Central memory CD8-positive, alpha-beta T cell (primary cell): ENCODE measurements at places on chromosomes 3 and 15.

GRCh38 chr15:72284781-72285180, 12.4 kb upstream of the PARP6 start:
- no peaks in the 10 kb centered on the region for H3K4me1 ChIP-seq
- no peak overlapping the region for H3K4me3 ChIP-seq
- no peak for DNase-seq
- no peaks in the 10 kb centered on the region for H3K27me3 ChIP-seq
- no peak overlapping the region for H3K27ac ChIP-seq

GRCh38 chr3:7630351-7630911, 769.5 kb downstream of the GRM7 start:
- no peak for DNase-seq
- H3K4me1 ChIP-seq, result no peaks in the 10 kb centered on the region
- no peak overlapping the region for H3K4me3 ChIP-seq
- no peak overlapping the region for H3K27ac ChIP-seq
- H3K36me3 ChIP-seq, result no peaks in the 10 kb centered on the region

GRCh38 chr3:122247825-122248185, 64.3 kb downstream of the CASR start:
- H3K4me3 ChIP-seq, result no peak overlapping the region
- no peak overlapping the region for H3K27ac ChIP-seq
- peaks cover 18% of the 10 kb centered on the region for H3K27me3 ChIP-seq
- no peak for DNase-seq

GRCh38 chr15:83613714-83614113, 40.2 kb upstream of the ADAMTSL3 start:
- no peak for DNase-seq
- no peaks in the 10 kb centered on the region for H3K36me3 ChIP-seq
- no peak overlapping the region for H3K27ac ChIP-seq

DNA sequence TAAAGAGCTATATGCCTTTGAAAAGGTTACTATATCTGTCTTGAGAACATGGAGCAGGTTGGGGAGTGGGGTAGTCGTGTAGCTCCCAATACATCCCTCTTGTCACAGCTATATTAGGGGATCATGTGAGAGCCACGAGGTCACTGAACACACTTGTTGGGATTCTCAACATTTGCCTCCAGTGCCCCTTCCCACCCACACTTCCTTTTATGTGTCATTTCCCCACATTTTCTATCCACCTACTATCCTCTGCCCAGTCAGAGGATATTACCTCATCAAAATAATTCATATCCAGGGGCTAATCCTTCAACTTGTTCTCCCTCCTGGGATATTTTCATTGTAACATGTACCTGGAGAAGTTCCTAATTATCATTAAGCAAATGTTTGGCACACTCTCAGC, 85.0 kb downstream of the CYP19A1 start:
- peaks cover 44% of the 10 kb centered on the region for H3K27me3 ChIP-seq
- H3K4me1 ChIP-seq, result no peaks in the 10 kb centered on the region
- no peaks in the 10 kb centered on the region for H3K36me3 ChIP-seq
- no peak overlapping the region for H3K27ac ChIP-seq

DNA sequence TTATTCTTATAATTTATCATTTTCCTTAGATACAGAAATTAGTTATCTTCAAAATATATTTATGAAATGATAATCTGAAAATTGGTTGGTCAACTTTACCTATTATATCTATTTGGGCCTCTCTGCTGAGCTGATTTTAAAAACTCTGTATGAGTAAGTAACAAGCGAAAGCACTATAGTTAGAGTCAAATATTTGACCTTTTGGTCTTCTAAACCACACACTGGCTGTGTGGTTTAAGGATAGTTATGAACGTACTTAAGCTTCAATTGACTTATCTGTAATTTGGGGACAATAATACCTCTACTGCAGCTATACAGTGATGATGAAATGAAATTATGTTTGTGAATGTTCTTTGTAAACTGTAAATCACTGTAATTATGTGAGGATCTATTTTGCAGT, 763.9 kb upstream of the GRM7 start:
- H3K4me3 ChIP-seq, result no peak overlapping the region
- H3K36me3 ChIP-seq, result no peaks in the 10 kb centered on the region
- no peak for DNase-seq
- no peaks in the 10 kb centered on the region for H3K27me3 ChIP-seq

DNA sequence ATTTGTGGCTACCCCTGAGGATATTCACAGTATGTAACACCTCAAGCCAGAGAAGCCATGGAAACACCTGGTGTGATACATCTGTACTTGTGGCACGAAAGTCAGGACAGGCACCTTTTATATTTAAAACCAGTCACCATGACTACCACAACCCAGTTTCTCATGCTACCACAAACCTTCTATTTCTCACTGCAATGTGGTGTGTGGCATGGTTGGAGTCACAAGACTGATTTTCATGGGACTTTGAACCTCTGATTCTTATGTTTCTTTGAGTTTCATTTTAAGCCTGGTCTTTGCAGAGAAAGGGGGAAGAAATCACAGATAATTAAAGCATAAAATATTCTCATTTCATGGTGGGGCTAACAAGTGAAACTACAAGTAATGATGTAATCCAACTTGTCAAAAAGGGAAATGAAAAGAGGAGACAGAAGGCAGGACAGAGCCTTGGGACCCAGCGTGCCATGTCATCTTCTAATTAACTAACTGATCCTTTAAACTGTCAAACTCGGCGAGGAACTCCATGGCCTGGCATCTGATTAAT, 175.9 kb downstream of the PDZRN3 start:
- H3K27me3 ChIP-seq, result no peaks in the 10 kb centered on the region
- H3K27ac ChIP-seq, result no peak overlapping the region
- no peaks in the 10 kb centered on the region for H3K36me3 ChIP-seq
- DNase-seq, result no peak
- H3K4me1 ChIP-seq, result no peaks in the 10 kb centered on the region

DNA sequence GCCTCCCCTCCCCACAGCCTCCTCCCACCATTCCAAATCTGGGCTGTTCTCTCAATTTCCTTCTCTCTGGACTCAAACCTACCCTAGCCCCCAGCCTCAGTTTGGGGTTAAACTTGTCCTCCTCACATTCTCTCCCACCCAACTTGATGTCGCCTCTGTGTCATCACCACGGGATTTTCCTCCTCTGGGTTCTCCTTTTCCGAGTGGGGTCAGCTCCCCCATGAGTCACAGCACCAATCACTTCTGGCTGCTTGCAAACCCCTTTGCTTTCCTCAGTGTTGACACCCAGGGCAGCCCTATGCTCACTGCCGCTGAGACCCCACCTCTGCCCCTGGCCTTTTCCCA, 451 bp downstream of the CCR5AS start:
- no peak overlapping the region for H3K4me3 ChIP-seq
- H3K27me3 ChIP-seq, result no peaks in the 10 kb centered on the region
- H3K4me1 ChIP-seq, result peaks cover 27% of the 10 kb centered on the region
- no peak for DNase-seq
- H3K27ac ChIP-seq, result peak overlapping the region; percentile 99
- peaks cover 2% of the 10 kb centered on the region for H3K36me3 ChIP-seq

GRCh38 chr3:156762631-156763185, 63.4 kb upstream of the LEKR1 start:
- H3K36me3 ChIP-seq, result peaks cover under 1% of the 10 kb centered on the region
- no peaks in the 10 kb centered on the region for H3K27me3 ChIP-seq
- no peak overlapping the region for H3K4me3 ChIP-seq

DNA sequence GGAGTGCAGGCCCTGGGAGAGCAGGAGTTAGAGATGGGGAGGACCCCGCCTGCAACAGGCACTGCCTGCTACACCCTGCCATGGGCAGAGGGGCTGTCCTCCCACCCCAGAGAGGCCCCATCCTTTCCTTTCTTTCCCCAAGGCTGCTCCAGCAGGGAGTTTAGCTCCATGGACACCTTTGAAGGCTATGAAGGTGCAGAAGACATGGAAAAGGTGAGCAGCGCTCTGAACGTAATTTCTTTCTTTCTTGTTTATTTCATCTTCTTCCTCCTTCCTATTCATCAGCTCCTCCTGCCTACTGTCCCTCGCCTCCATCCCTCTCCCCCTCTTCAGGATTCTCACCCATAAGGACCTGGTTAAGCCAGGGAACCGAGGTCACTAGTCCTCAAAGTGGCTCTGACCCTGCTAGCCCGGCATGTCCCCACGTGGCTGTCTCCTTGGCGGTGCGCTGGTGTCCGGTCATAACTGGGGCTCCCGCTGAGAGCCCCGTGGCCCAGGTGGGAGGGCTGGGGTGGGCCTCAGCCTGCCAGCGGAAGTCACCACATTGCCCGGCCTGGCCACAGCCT, 16.0 kb upstream of the ADIPOQ start:
- H3K27me3 ChIP-seq, result peaks cover 53% of the 10 kb centered on the region
- peak overlapping the region; percentile 47 for H3K4me3 ChIP-seq
- H3K36me3 ChIP-seq, result peaks cover 3% of the 10 kb centered on the region
- no peak for DNase-seq

GRCh38 chr3:157122832-157123427, 37.0 kb downstream of the CCNL1 start:
- no peaks in the 10 kb centered on the region for H3K36me3 ChIP-seq
- H3K27ac ChIP-seq, result no peak overlapping the region
- no peak for DNase-seq
- H3K4me1 ChIP-seq, result peaks cover 21% of the 10 kb centered on the region
- H3K4me3 ChIP-seq, result no peak overlapping the region
